ENCODE measurements at places on chromosomes 2 and 18. TPM values are rescaled to one million over a fixed set of nuclear protein-coding genes. Genes with fewer than 3 reads are reported as not detected.

DNA sequence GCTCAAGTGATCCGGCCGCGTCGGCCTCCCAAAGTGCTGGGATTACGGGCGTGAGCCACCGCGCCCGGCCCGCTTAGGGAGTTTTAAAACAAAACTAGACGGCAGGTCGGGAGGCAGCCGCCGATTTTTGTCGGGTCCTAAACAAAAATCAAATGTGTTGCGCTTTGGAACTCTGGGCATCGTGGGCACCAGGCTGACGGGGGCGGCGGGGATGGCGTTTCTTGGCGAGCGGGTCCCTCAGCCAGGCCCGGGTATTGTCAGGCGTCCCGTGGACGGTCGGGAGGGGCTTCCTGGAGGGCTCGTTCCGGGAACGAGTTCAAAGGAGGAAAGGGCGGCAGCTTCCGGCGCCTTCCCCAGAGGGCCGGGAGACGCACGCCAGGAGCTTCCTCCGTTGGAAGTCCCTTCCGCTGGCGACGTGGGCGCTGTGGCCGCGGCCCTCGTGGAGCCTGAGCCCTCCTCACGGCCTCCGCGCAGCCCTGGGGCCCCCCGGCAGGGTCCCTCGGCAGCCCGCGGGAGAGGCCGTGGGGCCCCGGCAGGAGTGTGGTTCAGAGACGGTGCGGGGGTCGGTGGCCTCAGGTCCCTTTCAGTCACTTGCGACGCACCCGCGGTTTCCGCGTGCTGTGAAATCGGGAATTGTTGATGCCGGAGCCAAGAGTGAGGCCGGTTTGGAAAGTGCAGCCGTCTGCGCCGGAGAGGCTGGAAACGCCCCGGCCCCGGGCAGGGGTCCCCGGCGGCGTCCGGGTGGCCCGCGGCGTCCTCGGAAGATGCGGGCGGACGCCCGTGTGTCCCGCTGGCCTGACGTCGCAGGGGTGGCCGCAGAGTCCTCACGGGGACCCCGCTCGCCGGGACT is 59.3 kb downstream of the EMILIN2 start:
- peak; percentile 77 for DNase-seq

Gene BOLL
- not detected for total RNA-seq

Gene SLC5A7
- not detected for total RNA-seq

DNA sequence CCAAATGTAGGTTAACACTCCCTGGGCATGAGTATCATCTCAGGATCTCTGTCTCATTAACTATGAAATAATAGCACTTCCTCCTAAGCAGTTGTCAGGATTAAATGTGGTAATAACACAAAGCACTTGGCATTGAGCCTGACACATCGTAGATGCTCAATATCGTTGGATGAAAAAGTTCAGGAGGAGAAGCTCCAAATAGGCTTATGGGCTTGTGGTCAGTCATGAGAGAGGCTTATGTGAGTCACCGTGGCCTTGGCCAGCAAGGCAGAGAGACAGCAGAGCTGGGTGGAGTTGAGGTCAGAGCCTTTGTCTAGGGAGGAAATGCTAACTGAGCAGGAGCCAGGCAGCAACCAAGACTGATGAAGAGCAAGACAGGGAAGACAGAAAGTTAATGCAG is 68.3 kb upstream of the PPM1B start:
- DNase-seq: no peak
